ENCODE measurements at places on chromosomes 7 and 10.

DNA sequence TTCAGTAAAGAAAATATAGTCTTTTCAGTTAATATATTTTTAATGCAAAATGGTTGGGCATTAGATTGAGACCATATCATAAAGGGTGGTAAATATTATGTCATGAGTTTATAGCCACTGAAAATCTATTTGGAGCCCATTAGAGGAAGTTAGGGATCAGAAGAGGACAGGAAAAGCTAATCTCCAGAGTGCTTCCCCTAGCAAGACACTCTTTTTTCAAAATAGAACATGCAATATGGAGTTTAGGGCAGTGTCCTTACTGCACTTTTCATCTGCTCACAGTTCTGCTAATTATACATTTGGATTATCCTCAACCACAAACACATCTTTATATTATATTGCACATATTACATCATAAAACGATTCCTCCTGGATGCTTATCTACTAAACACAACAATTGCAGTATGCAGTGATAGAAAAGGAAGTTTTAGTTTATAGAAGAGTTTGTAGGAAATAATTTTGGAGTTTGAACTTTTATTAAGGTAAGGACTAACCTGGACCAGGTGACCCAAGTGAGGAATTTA lies 159.8 kb downstream of the PHF14 start:
- no peak for DNase-seq

GRCh38 chr10:58833771-58834561 lies 321.3 kb downstream of the BICC1 start:
- no peak for DNase-seq

DNA sequence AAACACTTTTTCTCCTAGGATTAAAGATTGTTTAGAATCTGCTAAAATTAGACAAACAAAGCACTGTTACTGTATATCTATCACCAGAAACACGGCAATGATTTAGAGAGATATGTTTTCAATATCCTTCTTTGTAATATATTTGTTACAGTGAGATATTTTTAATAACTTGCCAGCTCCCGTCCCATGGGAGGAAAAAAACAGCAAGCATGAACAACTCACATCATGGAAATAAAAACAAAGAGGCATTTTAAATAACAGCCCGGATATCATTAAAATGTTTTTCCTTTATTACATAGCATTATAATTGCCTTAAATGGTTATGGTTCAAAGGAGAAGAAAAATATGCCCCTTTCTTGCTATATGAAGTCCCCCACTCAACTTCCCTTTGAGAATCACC lies 272.1 kb downstream of the BMPER start:
- DNase-seq, result no peak

DNA sequence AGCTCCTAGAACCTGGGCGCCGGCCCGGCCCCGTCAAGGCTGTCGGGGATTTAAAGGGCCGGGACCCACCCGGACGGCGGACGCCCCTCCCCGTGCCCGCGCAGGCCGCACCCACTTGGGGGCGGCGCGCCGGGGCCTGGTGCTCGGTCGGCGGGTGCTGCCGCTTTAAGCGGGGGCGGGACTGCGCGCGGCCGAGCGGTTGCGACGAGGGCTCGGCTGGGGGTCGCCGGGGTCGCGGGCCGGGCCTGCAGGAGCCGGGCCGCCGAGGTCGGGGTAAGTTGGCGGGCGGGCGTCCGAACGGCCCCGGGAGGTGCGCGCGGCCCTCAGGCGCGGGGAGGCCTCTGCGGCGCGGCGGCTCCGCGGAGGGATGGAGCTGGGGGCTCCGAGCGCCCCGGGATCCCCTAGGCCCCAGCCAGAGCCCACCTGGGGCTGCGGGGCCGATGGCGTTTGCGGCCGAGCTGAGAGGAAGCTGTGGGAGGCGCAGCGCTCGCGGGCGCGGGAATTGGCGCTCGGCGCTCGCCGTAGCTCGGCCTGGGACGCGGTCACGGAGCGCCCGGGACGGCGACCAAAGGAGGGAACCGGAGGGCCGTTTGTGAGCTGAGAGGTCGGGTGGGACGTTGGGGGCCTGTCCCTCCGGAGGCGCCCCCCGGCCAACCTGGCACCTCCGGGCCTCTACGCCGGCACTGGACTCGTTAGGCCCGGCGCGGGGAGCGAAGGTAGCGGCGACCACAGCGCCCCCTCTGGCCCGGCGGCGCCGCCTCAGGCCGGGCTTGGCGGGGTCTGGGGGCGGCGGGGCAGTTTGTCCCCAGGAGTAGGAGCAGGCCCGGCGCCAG lies at the start of gene TRRAP:
Gene TRRAP (plus strand): TSS at position 168 of the 833 bp plus-strand sequence. CDS start 2,619 bp downstream, outside the sequence.
- peak; percentile 69 for DNase-seq

GRCh38 chr10:77245953-77246352 lies 391.7 kb downstream of the KCNMA1 start:
- DNase-seq, result no peak

DNA sequence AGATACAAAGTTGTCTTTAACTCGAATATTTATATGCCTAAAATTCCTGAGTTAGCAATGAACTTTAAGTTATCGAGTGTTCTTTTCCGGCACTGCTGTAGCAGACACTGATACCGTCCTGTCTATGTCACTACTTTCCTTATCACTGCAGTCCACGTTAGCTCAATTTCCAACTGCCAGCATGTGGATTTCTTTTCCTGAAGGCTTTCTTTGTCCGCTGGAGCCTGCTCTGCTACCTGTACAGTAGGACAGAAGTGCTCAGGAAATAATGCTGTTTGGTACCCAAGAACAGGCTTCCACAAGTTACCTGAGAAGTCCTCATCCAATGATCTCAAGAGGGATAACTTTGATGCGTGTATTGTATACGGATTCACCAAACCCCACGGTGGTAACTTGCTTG lies 329.4 kb downstream of the NXPH1 start:
- DNase-seq, result no peak

GRCh38 chr7:65746398-65746669 lies 126.5 kb upstream of the VKORC1L1 start:
- no peak for DNase-seq

DNA sequence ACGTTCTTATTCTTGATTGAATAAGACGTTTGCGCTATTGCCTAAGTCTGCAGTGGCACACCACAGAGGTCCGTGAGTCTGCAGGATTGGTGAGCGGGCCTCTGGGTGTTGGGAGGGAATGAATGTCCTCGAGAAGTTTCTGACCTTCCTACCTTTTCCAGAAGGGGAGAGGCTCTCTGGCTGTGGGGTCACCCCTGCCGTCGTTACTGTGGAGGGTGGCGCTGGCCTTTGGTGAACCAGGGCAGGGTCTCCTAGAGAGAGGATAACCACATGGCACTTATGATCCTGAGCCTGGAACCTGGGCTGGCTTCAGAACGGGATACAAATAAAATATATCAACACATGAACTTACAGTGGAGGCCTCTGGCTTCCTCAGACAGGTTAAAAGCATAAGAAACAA lies 13.8 kb downstream of the IL15RA start:
- DNase-seq, result no peak

GRCh38 chr7:139582130-139582650 lies 58.7 kb downstream of the CLEC2L start:
- no peak for DNase-seq

GRCh38 chr7:139360948-139361307 lies 1.2 kb downstream of the LUC7L2 start:
- no peak for DNase-seq

- DNase-seq, result no peak
Measured at GRCh38 chr10:122646511-122647382, 52.9 kb downstream of the C10orf120 start.

DNA sequence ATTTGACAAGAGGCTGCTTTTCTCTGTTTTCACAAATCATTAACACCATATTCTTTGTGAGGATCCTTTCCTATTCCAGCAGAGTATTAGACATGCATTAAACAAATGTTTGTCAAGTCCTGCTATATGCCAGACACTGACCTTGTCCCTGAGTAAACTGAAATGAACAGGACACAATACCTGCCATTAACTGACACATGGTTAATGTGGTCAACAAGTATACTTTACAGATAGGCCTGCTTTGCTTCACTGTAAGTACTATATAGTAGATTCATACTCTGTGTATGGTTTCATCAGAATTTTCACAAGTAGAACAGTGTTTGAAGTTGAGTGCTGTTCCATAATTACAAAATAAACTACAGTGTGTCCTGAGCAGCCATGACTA lies 5.9 kb downstream of the TNKS2 start:
- DNase-seq, result no peak

DNA sequence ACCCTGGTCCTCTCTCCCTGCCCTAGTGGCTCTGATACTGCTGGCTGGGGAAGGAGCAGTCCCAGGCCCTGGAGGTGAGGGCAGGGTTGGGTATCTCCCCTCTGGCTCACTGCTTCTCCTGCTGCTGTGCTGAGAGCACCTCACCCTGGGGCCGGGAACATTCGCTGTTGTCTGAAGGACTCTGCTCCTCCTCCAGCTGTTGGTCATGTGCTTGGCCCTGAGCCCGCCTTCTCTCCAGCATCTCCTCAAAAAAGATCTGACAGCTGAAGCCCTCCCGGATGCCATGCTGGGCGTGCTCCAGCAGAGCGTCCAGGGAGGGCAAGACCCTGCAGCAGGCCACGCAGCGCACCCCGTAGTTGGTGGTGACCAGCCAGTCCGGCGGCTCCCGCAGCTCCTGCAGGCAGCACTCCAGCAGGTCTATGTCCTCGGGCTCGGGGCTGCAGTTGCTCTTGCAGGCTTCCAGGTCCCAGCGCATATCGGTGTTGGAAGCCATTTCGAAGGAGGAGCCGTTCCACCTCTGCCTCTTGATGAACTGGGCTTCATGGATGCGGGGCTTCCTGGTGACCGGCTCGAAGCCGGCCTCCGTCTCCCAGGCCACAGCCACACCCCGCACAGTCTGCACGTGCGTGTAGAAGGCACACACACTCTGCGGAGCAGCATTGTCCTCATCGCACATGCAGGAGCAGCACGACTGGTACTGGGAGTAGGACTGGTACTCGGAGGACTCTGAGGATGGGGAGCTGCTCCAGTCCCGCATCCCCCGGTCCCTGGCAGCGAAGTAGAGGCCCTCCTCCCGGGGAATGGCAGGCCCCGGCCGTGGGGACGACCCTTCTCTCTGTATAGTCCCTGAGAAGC lies 2.1 kb downstream of the FAM170B start:
- DNase-seq, result no peak

- DNase-seq, result no peak
Measured at GRCh38 chr10:68155615-68156210, 46.4 kb downstream of the MYPN start.

DNA sequence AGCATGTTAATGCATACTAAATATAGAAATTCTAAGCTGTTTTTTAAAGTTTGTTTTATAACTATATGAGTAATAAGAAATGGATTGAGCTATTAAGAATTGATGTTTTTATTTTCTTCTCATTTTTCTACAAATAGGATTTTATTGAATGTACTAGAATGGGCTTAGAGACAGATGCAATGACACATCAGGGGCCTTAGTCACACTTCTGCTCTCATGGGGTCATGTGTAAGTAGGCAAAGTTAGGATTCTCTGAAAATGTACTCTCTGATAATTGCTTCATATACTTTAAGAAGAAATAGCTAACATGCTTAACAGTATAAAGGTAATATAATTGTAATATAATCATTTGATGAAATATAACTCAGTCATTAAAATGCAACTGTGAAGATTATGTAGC lies 154.6 kb downstream of the ZNF438 start:
- no peak for DNase-seq

DNA sequence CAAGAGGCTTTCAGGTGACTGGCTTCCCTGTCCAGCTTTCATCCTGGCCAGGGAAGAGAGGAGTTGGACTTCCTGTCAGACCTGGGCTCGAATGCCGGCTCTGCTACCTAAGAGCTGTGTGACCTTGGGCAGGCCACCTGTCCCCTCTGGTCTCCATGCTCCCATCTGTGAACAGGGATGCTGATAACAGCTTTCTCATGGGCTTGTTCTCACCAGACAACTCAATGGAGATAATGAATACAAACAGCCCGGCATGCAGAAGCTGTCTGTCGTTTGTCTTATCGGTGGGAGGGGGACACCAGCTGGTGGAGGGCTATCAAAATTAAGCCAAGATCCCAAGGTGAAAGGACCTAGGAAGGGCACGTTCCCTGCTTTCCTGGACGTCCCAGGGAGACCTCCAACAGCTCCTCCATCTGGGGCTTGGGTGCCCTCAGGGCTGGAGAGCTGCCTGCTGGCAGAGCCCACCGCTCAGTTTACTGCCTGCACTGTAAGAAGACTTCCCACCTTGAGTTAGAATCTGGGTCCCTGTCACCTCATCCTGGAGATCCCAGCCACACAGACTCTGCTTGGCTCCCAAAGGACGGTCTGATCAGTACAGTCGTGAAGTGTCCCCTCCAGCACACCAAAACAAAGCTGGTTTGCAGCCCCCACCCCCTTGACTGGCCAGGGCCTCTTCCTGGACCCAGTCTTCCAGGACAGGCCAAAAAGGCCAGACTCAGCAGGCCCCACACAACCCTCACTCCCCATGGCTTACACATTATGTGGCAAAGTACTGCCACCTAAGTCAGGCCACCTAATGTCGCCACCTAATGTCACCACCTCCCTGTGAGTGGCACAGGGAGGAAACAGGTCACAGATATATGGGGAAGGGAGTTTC lies 40.9 kb downstream of the PPIF start:
- no peak for DNase-seq

- DNase-seq, result no peak
Measured at GRCh38 chr10:76305930-76306615, 874.6 kb downstream of the LRMDA start.

DNA sequence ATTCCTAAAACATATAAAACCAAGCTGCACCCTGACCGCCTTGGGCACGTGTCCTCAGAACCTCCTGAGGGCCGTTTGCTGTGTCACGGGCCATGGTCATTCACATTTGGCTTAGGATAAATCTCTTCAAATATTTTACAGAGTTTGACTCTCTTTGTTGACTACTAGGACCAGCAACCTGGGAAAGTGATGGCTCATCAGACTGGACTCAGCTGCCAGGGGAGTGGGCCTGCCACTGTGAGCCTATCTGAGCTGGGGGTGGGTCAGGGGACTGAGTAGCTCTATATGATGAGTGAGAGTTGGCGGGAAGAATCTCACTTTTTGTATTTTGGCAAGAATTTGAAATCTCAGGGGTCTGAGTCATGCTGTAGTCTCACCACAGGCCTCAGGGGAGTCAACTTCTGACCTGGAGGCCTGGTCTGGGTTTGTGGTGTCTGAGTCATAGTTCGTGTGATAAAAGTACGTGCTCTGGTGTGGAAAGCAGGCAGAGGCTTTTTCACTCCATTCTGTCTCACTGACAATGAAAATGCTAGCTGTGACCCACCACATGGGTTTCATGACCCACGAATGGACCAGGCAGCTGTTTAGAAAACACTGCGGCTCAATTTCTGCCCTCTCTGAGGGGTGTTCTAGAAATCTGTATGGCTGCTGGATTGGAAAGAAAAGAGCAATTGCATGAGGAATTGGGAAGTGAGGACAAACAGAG lies 4.2 kb upstream of the UPP1 start:
- DNase-seq, result peak; percentile 93

DNA sequence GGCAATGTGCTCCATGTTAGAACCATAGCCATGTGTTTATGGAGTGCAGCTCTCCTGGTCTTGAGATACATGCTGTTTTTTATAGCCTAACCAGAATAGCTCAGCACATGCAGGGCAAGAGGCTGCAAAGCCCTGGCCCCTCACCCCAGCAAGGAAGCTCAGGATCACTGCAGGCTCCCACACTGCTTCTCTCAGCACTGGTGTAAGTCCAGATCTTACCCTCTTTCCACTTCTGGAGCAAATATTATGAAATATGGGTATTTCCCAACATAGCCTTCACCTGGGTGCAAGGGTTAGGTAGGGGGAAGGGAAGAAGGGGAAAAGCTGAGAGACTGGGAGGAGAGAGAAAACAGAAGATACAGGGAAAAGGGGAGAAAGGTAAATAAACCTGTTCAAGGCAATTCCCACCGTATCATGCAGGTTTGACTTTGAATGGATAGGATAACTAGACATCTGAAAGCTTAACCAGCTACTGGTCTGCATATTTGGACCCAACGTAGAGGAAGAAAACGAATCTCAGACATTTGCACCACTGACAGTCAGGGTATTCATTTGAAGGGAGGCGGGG lies 19.7 kb downstream of the SKIDA1 start:
- no peak for DNase-seq
